ENCODE measurements at places on chromosomes 1 and 21.

- no peak for ATAC-seq
Measured at GRCh38 chr1:17212487-17213121, 7.7 kb downstream of the PADI1 start.

DNA sequence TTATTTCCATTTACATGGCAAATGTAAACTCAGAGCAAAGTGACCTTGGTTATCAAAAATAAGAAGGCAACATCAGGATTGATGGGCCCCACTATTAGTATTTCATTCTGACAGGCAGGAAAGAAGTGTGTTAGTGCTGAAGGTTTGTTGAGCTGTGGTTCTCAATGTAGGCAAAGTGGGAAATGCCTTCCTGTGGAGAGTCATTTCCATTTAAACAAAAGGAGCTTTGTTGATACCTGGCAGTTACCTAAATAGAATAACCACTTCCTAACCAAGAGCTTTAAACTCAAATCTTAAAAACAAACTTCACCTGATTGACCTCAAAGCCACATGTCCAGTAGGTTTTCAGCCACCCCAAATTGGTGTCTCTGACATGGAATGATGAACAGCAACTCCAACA, 579.9 kb upstream of the BEND5 start:
- ATAC-seq: no peak

DNA sequence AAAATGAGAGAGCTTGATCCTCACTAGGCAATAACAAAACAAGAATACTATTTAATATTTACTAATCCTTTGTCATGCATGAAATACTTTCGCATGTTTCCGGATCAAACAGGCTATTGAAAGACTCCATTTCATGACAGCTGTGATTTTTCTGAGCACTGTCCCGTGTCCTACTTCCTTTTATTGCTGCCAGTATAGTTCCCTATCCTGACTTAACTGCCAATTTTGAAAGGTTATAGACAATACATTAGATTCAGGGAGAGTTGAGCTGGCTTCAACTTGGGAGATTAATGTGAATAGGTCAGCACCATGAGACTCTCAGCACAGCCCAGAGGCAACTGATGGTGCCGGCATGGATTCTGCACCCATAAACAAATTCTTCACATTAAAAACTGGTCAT, 225.8 kb downstream of the VAV3 start:
- peak; percentile 99 for ATAC-seq

DNA sequence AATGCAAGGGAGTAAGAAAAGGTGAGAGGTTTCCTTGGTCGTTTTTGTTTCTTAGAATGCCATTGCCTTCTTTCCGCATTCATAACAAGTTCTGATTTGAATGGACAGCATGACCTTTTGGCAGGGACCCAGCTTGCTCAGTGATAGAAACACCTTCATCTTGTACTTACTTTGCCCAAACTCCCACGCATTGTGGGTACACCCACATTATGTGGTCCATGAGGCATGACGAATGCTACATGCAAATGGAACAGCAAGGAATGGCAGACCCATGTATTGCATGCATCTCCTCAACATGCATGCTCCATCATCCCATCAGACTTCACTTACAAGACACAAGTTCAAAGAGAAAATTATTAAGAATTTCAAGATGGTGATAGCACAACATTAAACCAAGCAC, 102.8 kb downstream of the CDC7 start:
- ATAC-seq: no peak

DNA sequence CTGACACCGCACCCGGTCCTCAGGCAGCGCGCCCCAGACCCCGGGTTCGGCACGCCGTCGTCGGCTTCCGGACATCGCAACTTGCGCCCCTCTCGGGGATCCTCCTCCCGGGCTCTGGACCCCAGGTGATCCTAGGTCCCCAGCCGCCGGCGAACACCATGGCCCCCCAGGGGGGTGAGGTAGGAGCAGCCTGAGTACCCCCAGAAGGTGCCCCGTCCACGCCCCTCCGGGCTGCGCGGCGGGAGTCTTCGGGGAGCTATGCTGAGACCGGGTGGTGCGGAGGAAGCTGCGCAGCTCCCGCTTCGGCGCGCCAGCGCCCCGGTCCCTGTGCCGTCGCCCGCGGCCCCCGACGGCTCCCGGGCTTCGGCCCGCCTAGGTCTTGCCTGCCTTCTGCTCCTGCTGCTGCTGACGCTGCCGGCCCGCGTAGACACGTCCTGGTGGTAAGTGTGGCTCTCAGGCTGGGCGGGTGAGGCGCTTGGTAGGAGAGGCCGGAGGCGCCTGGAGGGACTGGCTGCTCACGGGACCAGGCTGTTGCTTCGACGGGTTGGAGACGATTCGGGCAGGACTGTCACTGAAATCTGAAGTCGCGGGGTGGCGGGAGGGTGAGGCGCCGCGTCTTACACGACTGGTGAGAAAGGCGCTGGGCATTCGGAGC, 367 bp downstream of the WNT2B start:
- peak; percentile 33 for ATAC-seq

DNA sequence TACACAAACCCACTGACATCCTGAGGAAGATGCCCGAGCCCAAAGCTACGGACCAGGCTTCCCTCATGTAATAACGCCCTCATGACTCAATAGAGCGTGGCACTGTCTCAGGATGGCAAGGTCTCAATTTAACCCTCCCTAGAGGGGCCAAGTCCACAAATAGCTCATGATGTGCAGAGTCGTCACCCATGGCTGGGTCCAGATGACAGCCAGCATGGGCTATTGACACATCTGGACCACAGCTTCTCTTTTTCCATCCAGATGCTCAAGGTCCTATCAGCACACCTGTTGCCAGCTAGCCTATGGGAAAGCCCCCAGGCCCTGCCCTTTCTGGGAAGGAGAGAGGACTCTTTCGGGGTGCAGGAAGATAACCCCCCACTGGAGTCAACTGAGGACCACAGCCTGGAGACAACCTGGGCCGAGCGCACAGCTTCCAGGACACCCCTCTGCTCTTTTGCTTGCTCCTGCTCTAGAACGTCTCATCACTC, 2.8 kb downstream of the LAPTM5 start:
- ATAC-seq: peak; percentile 56

- no peak for ATAC-seq
Measured at GRCh38 chr21:46033410-46034400, 52.1 kb downstream of the COL6A1 start.

DNA sequence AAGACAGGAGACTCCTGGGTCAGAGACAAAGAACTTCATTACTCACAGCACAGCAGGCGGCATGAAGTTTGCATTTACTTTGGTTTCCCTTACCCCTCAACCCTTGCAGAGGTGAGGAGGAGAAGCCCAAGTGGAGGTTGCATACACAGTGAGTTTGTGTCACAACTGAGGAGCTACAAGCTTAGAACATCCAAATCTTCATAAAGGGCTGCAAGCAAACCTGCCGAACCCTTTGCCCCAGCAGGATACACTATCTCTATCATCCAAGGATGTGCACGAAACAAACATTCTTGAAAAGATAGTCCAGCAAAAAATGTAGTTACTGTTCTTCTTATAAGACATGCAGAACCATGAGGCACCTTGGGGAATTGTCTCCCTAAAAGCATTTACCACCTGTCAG, 493.5 kb downstream of the SETD4 start:
- no peak for ATAC-seq

DNA sequence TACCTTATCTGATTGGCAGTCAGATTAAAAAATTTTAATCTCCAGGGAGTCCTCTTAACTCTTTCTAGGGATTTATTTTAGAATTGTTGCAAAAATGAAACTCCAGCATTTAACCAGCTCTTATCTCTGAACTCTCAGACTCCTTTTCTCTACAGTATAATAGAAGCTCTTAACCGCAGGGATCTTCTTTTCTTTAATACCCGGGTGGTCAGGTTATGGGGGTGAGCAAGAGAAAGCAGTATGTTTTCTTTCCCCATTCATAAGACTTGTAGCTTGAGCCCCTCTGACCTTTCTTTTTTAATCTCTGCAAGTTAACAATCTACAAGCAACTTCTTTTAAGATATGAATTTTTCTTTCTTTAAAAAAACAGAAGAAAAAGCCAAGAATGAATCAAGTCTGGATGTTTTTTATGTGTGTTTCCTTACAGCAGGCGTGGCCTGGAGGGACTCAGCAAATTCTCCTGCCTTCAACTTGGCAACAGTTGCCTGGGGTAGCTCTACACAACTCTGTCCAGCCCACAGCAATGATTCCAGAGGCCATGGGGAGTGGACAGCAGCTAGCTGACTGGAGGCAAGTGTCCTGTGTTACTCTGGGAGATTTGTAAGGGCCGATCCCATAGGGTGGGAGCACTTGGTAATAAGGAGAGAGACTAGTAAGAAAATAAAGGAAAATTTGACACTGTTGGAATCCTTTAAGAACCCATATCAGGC, 13.4 kb upstream of the OLFML3 start:
- ATAC-seq: no peak

DNA sequence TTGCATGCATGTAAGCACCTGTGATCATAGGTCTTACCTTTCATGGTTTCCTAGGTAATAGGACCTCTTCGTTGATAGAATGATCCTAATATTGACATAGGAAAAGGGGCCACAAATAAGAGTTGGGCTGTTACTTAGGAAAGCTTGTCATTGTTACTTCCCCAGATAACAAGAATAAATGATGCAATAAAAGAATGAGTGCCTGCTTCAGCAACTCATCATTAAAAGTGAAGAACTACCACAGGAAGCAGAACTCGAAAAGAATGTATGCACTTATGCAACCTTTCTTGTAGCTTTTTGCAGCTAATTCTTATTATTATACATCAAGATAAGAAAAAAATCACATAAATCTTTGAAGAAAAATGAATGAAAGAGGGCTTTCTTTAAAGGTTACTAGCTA, 548.6 kb downstream of the LTN1 start:
- no peak for ATAC-seq

DNA sequence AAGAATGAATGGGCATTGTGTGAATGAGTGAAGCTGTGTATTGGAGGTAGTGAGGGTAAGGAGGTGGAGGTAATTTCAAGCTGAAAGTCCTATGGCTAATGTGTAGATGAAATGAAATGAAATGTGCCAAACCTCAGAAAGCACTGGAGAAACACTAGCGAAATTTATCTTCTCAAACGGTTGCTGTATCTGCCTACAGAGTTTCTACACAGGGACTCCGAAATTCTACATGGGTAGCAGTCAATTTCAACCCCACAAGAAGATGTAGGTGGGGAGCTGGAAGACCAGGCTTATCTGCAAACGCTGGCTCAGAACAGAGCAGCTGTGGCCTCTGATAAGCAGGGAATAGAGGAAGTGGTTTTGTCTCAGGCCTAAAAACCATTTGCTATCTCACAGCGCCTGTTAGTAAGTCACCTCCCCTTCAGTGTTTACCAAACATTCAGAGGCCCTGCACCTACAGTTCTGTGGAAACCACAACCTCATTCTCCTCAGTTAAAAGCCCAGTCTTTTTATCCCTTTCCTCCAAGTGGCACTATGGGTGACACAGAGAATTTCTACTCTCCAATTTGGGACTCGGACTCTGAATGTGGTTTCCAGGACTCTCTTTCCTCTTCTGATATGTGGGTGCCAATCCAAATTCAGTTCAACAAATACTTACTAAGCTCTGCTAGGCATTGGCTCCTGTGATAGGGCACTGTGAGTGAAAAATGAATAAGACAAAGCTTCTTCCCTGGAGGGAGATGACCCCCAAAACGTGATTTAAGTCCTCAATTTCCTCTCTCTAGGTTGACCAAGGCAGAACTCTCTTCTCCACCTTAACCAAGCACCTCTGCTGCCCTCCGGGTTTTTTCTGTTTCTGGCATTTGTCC, 17.2 kb upstream of the SLAMF6 start:
- peak; percentile 58 for ATAC-seq

DNA sequence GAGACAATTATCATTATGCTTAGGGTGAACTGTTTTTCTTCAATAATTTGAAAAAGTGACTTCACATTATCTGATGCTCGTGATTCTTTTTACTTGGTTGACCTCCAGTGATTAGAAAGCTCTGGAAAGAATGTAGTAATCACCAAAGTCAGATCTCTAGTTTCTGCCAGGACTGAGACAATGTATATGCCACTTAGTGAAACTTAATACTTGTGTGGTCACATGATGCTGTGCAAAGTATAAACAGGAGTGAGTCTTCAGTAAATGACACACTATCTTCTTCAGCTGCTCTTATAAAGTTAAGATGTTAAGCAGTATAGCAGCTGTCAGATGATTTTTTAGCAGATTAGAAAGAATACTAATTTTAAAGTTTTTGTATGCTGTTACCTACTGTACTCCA, 17.2 kb downstream of the VCAM1 start:
- no peak for ATAC-seq

GRCh38 chr1:57252597-57253294, 171.1 kb downstream of the DAB1 start:
- ATAC-seq: peak; percentile 69
